Omental fat pad (tissue), 4 donors: ENCODE measurements at places on chromosomes 5 and 9.

GRCh38 chr5:74648835-74649293, 8.3 kb upstream of the ENC1 start:
- DNase-seq, result no peak

- no peak for DNase-seq
Observed at GRCh38 chr9:125654121-125654520, 52.9 kb downstream of the MAPKAP1 start.

GRCh38 chr5:36236801-36237200, 4.9 kb downstream of the NADK2 start:
- DNase-seq, result no peak

DNA sequence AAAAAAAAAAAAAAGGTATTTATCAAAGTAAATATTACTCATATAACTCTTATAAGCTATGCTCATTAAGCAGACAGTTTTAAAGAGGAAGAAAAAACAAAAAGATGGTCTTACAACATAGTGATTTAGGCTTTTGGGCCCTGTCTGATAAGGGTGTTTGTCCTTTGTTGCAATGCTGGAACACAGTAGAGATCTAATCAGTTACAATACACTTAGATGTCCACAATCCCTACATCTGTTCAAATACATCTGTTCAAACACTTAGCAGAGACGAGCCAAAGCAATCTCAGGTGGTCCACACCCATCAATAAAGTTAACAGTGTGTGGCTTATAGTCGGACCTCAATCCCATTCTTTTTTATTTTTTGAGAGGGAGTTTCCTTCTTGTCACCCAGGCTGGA, 11.0 kb downstream of the PRXL2C start:
- DNase-seq, result no peak

DNA sequence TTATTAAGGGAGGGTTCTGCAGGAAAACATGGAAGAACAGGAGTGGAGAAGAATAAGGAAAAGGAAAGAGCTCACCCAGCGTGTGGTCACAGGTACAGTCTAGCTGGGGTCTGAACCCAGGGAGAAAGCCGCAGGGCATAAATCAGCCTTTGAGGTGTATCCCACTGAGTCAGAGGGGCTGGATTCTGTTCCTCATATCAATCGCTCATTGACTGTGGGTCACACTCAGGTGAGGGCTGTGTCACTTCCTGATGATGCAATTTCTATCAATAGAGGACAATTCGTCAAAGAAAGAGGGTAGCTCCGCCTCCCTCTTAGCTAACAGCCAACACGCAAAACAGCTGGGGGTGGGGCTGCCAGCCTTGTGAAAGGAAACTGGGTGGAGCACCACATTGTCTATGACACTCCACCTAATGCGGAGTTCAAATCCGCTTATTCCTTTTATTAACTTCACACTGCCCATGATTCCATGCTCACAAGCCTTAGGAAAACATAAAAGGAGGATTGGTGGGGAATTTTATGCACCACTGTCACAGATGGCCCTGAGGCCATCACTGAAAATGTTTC, 176.2 kb downstream of the ICE1 start:
- DNase-seq, result no peak

DNA sequence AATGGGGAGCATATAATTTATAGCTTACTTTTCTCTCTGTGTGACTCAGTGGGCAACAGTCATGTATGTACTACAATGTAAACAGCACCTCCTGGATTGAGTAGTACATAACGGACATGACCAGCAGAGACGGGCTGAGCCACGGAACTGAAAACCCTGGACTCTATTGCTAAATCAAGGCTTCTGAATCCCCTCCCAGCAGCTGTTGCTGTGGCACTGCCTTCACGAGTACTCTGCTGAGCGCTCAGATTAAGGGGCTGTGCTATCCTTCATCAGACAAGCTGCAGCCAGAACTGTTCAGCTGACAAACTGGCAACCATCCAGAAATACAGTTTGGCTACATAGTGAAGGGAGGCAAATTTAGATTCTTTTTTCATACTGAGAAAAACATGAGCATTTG, 131.3 kb upstream of the CCDC180 start:
- DNase-seq, result no peak

DNA sequence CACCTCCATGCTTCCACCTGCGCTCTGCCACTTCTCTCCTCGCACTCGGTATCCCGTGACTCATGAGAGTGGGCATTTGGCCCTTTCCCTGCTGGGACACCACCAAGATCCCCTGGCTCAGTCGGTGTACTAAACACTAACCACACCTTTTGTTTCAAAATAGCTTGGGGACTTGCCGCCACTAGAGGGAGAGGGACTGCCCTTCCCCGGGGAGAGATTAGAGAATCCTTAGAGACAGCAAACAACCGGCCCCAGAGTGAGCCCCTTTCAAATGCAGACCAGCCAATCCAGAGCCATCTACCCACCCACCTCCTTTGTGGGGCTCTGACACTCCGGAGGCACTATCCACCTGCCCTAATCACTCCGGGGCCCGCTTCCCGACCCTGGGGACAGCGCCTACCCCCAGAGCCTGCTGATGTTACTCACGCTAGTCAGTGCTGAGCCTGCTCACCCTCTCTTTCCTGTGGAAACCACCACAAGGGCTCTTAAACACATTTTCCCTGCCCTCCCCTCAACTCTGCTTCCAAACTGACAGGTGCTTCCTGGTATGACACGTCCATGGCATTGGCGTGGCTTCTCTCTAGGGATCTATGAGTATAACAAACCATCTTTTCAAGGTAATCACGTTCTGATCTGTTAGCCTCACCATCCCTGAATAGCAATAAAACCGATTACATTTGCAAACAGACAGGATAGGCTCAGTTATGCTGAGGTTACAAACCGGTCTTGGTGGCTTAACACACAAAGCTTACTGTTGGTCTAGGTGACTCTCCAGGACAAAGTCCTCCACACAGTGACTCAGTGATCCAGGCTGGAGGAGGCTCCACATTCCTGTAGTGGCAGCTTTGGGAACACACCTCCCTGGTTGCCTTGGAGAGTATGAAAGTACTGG, 180.1 kb upstream of the MVB12B start:
- DNase-seq, result no peak

DNA sequence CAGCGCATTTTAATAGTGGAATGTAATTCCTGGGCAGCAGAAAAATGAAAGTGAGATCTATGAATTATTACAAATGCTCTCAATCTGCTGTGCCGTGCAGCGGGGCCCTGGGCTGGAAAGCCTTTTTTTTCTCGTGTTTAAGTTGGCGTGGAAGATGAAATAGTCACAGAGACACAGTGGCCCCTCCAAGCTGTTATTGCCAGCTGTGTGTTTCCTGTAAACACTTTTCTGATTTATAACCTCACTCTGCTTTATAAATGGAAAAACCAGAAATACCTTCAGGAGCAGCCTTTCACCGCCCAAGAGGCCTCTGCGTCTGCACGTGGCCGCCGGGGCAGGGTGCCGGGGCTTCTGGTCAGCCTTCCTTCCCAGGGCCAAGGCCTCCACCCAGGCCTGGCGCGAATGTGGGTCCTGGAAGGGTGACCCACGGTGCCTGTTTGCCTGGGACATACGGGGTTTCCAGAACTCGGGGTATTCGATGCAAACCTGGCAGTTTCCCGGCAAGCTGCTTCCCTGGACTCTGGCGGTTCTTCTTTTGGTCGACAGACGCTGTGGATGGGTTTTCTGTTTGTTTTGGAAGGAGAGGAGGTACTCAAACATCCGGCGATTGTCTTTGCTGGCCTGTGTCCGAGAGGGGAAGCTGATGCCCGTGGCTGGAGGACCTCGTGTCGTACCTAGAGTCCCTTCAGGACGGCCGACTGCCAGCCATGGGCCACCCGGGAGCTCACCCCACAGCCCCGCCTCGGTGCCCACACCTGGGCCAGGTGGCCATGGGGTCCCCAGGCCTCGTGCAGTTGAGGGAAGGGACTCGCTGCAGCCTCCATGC, 256.7 kb downstream of the PARP8 start:
- no peak for DNase-seq

DNA sequence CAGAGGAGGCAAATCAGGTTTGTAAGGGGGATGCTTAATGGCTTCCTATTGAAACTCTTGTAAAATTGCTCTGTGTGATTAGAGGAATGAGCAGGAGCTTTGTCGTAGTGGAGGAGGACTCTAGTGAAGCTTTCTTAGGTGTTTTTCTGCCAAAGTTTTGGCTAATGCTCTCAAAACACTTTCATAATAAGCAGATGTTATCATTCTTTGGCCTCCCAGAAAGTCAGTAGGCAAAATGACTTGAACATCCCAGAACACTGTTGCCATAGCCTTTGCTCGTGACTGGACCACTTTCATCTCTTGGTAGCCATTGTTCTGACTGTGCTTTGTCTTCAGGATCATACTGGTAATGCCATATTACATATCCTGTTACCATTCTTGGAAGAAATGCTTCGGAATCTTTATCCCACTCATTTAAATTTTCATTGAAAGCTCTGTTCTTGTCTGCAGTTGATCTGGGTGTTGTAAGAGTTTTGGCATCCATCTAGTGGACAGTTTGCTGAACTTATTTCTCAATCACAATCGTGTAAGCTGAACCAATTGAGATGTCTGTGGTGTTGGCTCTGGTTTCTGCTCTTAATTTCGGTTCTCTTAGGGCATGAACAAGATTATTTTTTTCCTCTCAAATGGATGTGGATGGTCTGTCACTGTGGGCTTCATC, 187.6 kb downstream of the COMMD10 start:
- no peak for DNase-seq

- DNase-seq, result no peak
Observed at GRCh38 chr5:76893294-76893693, 43.5 kb downstream of the S100Z start.

DNA sequence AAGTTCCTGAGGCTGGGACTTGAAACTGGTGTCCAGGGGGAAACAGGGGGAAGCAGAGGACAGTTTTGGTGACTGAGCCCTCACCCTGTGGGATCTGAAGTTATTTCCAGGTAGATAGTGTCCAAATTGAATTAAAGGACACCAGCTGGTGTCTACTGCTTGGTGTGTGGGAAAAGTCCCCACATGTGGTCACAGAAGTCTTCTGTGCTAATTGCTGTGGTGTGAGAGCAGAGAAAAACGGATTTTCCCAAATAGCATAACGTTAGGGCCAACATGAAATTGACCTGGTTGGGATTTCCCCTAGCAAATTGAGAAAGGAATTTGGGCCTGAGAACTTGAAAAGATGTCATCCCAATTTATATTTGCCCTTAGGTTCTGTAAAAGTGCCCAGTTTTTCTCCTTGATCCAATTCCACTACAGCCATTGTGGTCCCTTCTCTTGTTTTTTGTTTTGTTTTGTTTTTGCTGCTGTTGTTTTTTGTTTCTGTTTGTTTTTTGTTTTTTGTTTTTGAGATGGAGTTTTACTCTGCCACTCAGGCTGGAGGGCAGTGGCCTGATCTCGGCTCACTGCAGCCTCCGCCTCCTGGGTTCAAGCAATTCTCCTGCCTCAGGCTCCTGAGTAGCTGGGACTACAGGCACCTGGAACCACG, 5.6 kb upstream of the STARD4 start:
- no peak for DNase-seq

DNA sequence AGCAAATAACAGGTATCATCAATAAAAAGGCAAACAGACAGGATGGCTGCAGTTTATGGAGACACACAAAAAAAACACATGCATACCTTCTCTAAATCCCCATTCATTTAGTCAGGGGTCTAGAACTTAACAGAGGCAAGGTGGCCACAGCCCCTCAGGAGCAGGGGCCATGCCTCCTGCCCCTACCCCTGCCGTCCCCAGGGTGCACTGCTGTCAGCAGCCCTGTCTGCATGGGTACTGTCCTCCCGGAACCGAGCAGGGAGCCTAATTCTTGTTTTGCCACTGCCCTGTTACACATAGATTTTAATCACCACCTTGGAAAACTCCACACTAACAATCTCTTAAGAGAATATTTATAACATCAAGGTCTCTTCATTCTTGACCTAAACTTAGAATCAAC, 39.0 kb downstream of the ADAMTS12 start:
- DNase-seq, result no peak

DNA sequence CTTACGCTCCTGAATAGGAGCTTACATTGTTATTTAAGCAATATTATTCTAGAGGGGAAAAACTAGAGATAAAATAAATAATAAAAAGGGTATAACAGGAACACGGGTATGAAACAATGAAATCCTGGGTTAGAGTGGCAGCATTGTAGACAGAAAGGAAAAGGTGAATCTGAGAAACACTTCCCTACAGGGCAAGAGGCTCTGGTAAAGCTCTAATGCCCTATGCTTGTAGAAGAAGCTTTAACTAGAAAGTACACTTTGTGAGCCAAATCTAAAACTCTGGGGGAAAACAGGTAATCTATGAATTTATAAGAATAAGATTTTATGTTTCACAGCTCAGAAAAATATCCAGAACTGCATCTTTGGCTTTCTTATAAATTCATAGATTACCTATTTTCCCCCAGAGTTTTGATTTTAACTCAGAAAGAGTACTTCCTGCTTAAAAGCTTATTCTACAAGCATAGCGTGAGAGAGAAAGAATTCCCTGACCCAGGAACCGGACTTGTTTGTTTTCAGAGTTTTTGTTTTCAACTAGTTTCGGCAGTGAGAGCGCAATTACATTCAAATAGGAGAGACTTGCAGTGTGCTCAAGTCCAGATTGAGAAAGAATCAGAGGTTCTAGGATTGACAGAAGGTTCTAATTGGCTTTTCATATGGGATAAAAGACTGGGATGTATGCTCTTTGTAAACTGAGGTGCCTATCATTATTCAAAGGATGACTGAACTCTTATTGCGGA, 651.0 kb upstream of the RORB start:
- DNase-seq, result no peak

- DNase-seq, result no peak
Observed at GRCh38 chr5:176844706-176845391, 34.5 kb downstream of the UNC5A start.

GRCh38 chr9:134565316-134565915, 76.2 kb upstream of the COL5A1 start:
- DNase-seq, result no peak

- no peak for DNase-seq
Observed at GRCh38 chr5:162624110-162624509, 556.5 kb downstream of the GABRG2 start.

DNA sequence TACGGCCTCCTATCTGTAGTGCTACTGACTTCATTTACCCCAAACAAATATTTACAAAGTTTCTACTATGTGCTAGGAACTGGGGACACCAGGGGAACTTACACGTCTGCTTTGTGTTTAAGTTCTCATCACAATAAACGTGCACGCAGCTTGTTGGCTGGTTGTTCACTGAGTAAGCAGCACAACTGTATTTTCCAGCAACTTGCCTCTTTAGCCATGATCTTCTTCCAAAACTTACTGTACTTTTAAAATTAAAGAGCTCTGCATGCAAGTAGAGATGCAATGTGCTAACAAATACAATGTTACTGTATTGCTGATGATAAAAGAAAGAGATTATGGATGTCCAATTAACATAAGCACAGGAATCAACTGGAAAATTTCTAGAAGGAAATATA, 62.8 kb downstream of the RAPGEF1 start:
- no peak for DNase-seq

GRCh38 chr5:14706615-14707021, 42.1 kb downstream of the OTULIN start:
- DNase-seq, result no peak

DNA sequence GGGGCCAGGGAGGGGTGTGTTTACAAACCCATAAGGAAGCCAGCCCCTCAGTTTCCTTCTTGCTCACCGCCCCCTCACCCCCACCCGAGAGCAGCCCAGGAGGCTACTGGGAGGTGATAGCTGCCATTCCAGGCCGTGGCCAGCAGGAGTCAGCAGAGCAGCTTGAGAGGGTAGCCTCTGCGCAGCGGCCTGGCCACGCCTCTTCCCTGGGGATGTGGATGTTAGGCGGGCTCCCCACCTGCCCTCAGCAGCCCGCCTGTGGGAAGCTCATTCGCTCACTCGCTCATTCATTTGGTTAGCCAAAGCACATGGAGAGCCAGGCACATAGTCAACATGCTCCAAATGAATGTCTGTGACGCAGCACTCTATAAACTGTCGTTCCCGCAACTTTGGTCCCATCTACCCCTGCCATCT, 6.1 kb upstream of the DPM2 start:
- peak; percentile 70 for DNase-seq
